Karpas-422 (cell line): ENCODE measurements at places on chromosomes 2 and 18. TPM values are rescaled to one million over a fixed set of nuclear protein-coding genes. Genes with fewer than 3 reads are reported as not detected.
A peak's percentile ranks its signal among the peaks of the same experiment; 100 is the strongest.

DNA sequence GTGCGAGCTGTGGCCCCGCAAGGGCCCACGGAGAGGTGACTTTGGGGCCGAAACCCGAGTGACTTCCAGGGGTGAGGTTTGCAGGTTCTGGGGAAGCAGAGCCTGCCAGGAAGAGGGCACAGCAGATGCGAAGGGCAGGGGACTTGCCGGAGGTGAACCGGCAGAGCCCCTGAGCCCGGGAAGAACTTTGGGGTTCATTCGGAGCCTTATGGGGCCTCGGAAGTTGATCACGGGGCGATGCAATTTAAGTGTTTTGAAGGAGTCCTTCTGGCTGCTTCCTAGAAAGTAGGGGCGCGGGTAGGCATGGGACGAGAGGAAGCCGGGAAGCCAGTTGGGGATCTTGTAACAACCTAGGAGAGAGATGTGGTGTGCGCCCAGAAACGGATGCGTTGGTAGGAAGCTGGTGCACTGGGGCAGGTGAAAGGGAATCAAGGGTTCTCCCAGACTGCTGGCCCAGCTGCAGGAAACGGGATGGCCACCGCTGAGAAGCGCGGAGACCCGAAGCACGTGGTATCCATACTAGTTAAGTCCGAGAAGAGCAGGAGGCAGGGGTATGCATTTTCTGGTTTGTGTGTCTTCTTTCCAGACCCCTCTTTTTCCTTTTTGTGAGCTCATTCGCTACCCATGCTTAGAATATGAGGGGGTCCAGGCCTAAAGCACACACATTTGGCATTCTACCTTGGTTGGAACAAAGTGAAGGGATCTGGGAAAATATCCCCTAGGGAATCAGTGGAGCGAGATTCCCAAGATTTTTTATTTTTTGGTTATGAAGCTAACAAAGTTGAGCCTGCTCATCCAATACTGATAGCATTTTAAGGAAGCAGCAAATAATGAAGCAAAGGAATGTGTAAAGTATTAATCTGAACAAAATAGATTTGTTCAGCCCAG lies 758 bp downstream of the SCLY start:
- H3K27me3 ChIP-seq = no peaks in the 10 kb centered on the region
- H3K27ac ChIP-seq = peak overlapping the region; percentile 21; the same call in 1 of the 2 replicates
- peak; percentile 79 for DNase-seq
- H3K4me3 ChIP-seq = peak overlapping the region; percentile 100
- H3K4me1 ChIP-seq = peaks cover 21% of the 10 kb centered on the region

- no peak overlapping the region for H3K4me3 ChIP-seq
- H3K27ac ChIP-seq = no peak overlapping the region
- H3K36me3 ChIP-seq = no peaks in the 10 kb centered on the region
- no peak for DNase-seq
- peaks cover 26% of the 10 kb centered on the region for H3K4me1 ChIP-seq
These were observed 421 bp upstream of the CNTNAP5 start for GRCh38 chr2:124024561-124025170.

- H3K27me3 ChIP-seq = no peaks in the 10 kb centered on the region
- no peak overlapping the region for H3K4me3 ChIP-seq
- H3K36me3 ChIP-seq = peaks cover 21% of the 10 kb centered on the region
These were observed 1.2 kb upstream of the CENPA start for GRCh38 chr2:26784570-26785234.

Gene COLEC12
- total RNA-seq = not detected in 2 replicates
